ENCODE measurements at places on chromosomes 2 and 18.
A peak's percentile ranks its signal among the peaks of the same experiment; 100 is the strongest.

DNA sequence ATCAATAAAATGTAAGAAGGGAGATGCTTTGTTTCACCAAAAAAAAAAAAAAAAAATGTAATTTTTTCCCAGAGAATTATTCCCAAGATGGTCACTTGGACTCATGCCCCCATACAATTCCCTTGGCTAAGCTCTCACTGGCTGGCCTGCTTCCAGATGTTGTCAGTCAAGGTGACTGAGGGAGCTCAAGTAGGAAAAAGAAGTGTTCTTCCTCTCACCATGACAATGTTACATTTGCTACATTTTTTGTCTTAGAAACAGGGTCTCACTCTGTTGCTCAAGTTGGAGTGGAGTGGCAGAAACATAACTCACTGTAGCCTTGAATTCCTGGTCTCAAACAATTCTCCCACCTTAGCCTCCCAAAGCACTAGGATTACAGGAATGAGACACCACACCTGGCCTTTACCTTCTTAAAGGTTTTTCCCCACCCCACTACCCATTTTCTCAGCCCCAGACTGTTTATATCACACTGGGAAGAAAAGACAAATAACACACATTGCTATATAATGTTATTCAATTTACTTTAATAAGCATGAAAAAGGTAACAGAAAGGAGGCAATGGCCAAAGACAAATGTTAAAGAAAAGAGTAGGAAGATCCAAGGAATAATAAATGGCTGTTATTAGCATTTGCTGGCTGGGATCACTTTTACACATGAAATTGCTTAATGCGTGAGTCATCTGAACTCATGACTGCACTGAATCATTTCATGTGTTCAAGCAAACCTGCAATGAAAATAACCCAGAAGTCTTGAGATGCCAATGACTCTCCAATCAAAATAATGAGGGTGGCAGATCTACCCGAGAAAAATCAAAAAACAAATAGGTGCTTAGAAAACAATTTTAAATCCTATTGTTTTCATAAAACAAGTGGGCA, 45.2 kb downstream of the ACVR1 start:
- no peak for DNase-seq

DNA sequence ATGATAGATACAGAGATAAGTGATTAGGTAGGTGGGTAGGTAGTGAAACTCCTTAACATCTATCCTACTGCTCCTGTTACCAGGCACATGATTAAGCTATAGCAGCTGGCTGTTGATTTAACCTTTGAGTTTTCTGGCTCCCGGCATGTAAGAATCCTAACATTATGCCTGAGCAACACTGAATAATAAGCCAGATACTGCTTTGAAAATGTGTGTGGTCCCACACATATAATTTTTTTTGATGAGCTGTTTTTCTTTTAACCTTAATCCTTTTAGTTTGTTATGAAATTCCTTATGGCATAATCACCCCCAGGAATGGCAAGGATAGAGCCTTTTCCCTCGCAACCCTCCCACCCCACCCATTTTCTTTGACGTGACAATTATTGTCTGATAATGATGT, 104.2 kb upstream of the NEUROD1 start:
- DNase-seq: no peak

- no peak for DNase-seq
Measured at GRCh38 chr2:129777146-129777545, 202.3 kb upstream of the RAB6C start.

DNA sequence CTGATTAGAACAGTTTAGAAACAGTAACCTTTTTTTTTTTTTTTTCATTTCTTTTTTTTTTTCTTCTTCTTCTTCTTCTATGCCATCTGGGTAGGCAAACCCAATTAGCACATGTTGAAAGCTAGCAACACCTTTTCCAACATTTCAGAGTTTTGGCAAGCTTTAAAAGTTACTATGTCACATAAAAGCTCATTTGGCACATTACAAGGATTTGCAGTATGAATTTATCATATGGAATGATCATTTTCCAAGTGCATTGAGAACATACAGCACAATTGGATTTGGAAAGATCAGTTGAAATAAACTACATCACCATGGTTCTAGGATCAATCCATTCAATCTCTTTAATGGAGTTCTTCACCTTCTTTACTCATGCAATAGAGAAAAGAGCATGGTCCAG, 847.0 kb downstream of the LRRTM4 start:
- no peak for DNase-seq

- peak; percentile 36 for DNase-seq
Measured at GRCh38 chr18:59402432-59403090, 43.5 kb upstream of the LMAN1 start.

DNA sequence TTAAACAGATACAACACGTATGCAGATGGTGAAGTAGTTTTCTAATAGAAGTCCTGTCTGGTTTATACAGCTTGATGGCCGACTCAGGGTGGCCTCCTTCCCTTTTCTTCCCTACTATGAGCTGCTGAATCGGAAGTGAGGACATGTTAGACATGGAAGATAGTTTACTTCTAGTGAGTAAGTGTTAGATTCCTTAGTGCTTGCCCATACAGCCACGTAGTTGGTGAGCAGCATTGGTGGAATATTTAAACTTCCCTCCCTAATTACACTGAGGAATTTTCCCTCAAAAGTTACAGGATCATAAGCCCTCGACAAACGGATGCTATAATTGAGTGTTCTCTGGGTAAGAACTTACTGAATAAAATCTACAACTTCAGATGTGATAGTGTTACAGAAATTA, 52.1 kb downstream of the RHBDD1 start:
- no peak for DNase-seq

- DNase-seq: no peak
Measured at GRCh38 chr2:188477564-188478103, 186.0 kb downstream of the GULP1 start.

DNA sequence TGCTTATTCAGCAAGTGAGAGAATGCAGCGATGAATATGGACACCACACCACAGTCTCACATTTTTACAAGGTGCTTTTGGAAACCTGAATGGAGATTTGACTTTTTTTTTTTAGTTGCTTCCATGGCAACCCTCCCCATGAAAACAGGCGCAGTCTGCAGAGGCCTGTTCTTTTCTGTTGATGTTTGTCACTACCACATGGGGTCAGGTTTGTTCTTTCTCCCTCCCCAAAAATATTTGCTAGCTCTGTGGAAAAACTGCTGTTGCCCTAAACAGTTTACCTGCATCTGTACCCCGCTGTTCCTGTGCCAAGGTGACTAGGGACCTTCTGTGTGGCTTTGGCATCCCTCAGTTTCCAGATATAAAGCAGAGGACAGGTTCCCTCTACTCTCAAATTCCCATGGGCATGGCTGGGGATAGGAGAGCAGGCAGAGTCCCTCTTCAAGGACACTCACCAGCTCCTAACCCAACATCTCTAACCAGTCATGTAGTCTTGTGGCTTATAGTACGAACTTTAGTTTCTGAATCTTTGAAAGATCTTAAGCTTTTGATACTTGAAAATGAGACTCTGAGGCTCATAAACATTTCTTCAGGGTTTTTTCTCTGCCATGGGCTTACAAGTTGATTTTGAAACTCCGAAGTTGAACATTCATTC, 14.7 kb upstream of the MAPRE2 start:
- no peak for DNase-seq

- DNase-seq: no peak
Measured at GRCh38 chr2:178072000-178072382, 586 bp downstream of the PDE11A start.

GRCh38 chr2:43142921-43143438, 83.4 kb downstream of the ZFP36L2 start:
- DNase-seq: no peak

GRCh38 chr2:84931384-84931821, 25.9 kb downstream of the TMSB10 start:
- no peak for DNase-seq
